ENCODE measurements at places on chromosomes 1 and 21.

DNA sequence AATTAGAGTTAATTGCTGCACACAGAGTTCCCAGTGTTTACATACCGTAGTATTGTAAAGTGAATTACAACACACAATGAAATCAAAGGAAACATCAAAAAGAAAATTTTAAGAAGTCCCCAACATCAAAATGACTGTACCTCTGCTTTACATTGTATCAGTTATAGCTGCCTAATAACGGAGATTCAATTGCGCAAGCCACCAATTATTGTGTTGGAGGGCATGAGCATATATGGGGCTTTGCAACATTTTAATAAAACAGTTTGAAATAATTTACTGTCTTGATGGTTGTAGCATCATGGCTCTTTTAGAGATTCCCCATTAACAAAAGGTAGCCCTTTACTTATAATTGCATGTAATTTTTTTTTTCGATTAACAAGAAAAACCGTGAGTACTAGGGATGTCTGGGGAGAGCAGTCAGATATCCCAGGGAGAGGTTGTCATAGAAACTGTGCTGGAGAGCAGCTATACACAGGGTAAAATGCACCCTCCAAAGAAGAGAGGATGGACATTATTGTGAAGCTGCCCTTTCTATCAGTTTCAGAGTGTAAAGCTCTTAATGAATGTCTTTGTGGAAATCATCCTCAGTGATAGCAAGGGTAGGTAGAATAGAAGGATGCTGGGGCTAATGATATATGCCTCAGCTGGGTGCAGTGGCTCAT lies 55.9 kb upstream of the BTG3 start:
- DNase-seq, result no peak

DNA sequence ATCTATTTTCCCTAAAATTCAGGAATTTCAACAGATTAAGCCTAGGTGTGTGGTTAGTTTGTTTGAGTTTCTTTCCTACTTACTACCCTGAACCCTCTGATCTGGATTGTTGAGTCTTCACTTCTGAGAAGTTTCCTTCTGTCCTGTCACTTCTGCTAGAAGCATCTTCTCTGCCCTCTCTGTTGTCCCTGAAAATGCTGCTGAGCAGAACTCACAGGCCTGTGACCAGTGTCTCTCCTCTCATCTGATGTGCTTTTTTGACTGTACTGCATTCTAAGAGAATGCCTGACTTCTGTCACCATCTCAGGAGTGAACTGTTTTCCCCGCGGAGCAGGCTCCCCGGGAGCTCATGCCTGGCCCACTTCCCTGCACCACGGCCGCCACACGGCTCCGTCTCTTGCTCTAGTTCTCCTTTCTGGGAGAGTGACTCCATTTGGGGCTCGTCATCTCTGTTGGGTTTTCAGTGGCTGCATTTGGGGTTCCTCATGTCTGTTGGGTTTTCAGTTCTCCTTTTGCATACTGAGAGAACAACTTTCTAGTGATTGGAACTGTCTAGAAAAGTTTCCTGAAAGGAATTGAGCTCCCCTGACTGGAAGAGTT lies 77.9 kb downstream of the POFUT2 start:
- DNase-seq, result no peak

DNA sequence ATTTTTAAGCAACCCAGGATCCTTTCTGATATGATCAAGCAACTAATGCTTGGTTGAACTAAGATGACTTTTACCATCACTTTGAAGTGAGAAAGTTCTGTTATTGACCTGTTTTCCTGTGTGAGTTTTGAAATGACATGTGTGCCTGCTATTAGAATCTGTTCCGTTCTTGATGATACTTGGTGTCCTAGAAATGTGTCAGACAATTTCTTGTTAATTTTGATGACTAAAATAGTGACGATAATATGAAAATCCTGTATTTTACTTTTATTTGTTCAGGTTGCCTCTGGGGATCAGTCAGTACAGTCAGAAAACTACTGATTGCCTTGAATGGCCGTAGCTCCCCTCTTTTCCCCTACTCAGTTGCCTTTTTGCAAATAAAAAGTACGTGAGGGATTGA lies 228.0 kb downstream of the RYR2 start:
- no peak for DNase-seq

GRCh38 chr1:165910764-165911421 lies 83.5 kb downstream of the UCK2 start:
- no peak for DNase-seq

DNA sequence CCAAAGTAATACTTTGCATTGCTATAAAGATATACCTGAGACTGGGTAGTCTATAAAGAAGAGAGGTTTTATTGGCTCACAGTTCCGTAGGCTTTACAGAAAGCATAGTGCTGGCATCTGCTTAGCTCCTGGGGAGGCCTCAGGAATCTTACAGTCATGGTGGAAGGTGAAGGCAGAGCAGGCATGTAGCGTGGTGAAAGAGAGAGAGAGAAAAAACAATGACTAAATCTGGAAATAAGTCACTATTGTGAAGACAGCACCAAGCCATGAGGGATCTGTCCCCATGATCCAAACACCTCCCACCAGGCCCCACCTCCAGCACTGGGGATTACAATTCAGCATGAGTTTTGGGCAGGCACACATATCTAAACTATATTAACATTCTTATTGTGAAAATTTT lies 30.4 kb downstream of the SLC30A7 start:
- no peak for DNase-seq

Measured in NCI-H187 (cell line).